ENCODE measurements at places on chromosomes 2 and 18.

- no peak for DNase-seq
Observed at GRCh38 chr2:120986898-120987650, 251.4 kb downstream of the GLI2 start.

DNA sequence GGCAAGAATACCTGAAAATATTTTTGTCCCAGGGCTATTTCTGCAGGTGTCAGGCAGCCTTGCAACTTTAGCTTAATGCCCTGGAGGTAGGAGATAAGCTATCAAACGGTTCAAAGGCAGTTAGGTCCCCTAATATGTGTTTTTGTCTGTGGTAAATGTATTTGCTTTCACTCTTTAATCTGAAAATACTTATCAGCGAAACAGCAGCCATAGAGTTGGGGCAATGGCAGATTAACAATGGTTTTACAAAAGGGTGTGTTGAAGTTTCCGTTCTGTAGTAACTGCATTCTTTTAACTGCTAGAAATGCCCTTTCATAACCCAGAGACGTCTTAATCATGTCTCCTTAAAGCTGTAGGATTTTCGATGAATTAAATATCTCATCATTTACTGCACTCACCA, 265.0 kb upstream of the TRIB2 start:
- no peak for DNase-seq

DNA sequence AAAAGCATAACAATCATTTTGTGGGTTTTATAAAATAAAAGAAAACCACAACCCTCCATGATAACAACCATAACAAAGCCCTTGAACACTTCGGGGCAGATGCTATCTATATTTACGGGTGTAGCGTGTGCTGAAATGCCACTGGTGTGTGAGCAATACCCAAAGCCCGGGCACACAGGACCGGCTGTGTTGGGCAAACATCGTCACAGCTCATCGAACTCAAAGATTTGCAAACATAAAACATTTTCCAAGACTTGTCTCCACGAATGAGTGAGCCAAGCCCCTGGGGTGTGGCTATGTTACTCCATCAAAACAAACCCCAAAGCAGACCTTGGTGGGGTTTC, 290.2 kb downstream of the LPIN1 start:
- DNase-seq = peak; percentile 79

DNA sequence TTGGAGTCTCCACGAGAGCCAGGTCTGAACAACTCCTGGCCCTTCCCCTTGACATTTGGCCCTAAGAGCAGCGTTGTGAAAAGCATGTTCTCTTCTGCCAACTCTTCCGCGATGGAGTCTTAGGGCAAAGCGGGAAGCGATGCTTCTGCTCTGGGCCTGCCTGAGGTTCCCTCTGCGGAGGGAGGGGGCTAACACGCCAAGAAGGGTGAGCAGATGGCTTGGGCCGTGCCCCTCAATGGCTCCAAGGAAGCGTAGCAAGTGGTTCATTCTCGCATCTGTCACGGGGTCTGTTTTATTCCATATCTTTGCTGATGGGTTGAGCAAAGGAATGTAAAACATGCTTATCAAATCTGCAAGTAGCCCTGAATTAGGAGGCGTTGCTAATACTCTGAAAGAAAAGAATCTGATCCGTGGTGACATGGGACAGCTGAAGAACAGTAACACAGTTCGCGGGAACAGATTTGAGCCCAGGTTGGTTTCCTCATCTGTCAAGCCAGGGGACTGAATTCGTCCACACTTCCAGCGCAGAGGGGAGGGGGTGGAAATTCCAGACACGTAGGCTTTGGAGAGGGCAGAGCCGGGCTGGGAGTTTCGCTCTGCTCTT, 38.0 kb downstream of the DNMT3A start:
- DNase-seq = no peak

GRCh38 chr2:38409156-38410102, 32.4 kb upstream of the ATL2 start:
- no peak for DNase-seq

All from renal cortical epithelial cell (primary cell).